Non-pigmented ciliary epithelial cell (primary cell): ENCODE measurements at places on chromosomes 5 and 9.

- no peak for DNase-seq
Observed at GRCh38 chr5:36878392-36879082, 2.0 kb downstream of the NIPBL start.

DNA sequence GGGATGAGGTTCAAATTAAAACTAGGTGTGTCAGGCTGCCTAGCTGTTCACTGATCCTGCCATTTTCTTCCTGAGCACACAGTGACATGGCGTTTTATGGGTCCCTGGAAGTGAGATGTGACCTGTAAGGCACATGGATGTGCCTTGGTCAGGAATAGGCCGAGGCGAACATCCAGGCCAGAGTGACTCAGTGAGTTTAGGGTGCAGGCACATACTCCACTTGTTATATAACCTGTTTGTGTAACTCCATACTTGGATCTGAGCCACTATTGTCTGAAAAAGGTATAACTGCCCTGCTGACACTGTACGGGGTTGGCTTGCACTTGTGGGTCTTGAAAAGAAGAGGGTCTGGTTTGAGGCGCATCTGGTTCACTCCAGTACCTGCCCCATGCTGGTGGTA lies 150.1 kb upstream of the ADAMTS16 start:
- no peak for DNase-seq

- DNase-seq, result no peak
Observed at GRCh38 chr9:79708541-79708940, 136.8 kb downstream of the TLE4 start.

- no peak for DNase-seq
Observed at GRCh38 chr5:3022665-3023064, 271.2 kb upstream of the IRX2 start.

- DNase-seq, result no peak
Observed at GRCh38 chr9:3243683-3244082, 282.1 kb downstream of the RFX3 start.

GRCh38 chr9:7729371-7730163 lies 70.0 kb downstream of the DMAC1 start:
- DNase-seq, result no peak

DNA sequence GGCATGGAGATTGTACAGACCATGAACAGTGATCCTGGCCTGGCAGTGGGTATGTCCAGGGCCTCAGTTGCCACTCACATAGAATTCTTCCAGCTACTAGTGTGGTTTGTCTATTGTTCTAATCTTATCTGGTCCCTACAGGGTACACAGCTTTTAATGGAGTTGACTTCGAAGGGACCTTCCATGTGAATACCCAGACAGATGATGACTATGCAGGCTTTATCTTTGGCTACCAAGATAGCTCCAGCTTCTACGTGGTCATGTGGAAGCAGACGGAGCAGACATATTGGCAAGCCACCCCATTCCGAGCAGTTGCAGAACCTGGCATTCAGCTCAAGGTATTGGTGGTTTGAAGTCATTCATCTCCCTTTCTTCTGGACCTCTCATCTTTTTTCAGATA lies 43.8 kb downstream of the THBS4 start:
- no peak for DNase-seq

DNA sequence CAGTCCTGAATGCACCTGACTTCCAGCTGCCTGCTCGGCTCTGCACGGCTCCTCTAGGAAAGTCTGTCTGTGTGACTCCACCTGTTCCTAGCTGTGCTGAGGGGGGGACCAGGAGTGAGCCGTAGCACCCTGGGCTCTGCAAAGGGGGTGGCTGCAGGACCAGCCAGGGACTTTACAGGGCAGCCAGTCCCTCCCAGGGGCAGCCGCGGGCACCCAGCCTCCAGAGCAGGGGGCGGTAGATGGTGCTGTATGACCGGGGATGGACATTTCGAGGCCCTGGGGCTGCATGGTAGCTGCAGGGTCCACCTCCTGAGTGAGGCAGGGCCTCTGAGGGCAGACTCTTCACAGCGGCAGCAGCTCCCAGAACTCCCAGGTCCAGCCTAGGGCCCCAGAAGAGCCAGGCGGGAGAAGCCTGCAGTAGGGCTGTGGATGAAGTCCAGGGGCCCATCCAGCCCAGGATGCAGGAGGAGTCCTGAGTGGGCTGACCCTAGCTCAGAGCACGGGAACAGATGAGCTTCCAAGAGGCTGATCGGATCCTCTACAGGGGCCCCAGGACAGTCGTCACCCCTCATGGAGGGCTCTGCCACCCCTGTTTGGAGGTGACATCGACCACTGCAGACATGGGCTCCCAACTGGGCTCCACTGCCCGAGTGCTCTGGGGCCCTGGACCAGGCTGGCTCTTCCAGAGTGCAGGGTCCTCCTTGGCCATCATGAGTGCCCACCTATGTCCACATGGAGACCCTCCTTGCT lies 105.4 kb downstream of the ZNF354C start:
- no peak for DNase-seq

DNA sequence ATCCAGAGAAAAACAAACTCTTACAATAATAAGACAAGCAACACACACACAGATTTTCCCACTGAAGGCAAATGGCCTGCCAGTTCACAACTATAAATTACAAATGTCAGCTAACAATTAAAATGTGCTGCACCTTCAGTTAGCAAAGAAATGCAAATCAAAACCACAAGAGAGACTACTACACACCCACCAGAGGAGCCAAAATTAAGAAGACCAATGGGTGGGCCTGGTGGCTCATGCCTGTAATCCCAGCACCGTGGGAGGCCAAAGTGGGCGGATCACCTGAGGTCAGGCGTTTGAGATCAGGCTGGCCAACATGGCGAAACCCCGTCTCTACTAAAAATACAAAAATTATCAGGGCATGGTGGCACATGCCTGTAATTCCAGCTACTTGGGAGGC lies 15.1 kb upstream of the IPPK start:
- no peak for DNase-seq

DNA sequence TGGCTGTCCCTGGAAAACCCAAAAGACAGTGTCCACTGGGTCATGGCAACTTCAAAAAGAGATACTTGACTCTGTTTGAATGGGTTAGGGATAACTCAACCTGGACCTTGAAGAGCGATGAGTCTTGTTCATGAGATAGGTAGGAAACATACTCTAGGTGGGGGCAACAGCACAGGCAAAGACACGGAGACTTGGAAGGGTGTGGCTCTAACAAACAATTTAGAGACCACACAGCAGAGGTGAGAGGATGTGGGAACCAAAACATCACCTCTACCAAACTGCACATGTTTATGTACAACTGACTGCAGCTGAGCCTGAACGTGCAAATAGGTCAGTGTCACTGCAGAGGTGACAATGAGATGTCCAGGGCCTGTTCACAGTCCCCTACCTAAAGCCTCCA lies 247.7 kb upstream of the ADRA1B start:
- no peak for DNase-seq

DNA sequence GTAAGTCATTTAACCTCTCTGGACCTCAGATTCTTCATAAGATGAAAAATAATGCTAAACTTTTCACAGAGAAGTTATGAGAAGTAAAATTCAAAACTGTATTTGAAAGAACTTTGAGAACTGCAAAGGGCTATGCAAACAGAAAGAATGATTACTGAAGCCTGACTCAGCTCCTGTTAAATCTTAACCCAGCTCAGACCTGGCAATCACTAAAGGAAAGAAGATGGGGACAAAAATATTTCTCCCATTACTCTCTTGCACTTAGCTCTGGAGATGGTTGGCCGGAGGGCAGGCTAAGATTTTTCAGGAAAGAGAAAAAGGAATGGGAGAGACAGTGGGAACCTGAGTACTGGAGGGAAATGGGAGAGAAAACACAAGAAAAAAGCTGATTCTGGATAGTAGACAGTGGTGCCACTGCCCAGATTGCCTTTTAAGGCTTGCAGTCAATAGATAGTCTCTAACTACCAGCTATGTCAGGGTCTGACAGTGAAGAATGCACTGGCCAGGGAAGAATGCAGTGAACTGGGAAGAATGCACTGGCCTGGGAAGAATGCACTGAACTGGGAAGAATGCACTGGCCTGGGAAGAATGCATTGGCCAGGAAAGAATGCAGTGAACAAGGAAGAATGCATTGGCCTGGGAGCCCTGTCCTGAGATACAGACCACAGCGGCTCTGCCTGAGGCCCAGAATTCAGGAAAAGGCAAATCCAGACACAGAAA lies 25.2 kb upstream of the CEMIP2 start:
- peak; percentile 44 for DNase-seq

DNA sequence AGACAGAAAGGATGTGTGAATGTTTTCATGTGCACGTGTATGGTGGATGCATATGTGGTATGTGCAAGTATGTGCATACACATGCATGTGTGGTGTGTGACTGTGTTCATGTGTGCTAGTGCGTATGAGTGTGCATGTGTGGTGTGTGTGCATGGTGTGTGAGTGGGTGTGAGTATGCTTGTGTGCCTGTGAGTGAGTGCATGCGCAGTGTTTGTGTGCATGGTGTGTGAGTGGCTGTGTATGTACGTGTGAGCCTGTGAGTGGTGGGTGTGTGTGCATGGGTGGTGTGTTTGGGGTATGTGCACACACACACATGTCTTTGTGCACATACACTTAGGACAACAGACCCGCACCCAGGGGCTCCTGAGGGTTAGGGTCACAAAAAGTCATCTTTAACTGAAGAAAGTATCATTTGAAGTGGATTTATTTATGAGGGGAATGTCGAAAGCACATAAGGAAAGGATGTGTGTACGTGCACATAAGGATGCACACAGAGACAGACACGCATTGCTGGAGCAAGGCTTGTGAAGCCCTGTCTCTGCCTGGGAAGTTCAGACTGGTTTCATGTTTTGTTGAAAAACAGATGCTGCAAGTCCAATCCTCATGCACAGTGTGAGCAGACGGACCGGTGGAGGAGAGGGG lies 237.0 kb downstream of the SYK start:
- DNase-seq, result no peak

DNA sequence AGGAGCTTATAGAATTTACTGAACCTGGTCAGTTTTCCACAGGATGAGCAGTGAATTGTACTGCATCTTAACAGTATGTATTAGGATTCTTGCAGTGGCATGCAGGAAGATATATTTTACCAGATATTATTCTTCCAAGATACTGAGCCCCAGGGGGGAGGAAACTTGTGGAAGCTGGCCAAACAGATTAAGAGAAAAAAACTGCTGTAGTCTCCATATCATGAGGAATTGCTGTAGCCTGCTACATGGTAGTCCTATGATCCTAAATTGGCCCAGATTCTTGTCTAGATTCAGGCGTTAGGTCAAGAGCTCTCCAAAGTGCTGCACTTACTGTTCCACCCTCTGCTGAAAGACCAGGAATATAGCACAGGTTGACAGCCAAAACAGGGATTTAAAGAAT lies 275.5 kb upstream of the TAS2R1 start:
- DNase-seq, result no peak

- DNase-seq, result no peak
Observed at GRCh38 chr9:105535920-105536668, 21.8 kb upstream of the FKTN start.

DNA sequence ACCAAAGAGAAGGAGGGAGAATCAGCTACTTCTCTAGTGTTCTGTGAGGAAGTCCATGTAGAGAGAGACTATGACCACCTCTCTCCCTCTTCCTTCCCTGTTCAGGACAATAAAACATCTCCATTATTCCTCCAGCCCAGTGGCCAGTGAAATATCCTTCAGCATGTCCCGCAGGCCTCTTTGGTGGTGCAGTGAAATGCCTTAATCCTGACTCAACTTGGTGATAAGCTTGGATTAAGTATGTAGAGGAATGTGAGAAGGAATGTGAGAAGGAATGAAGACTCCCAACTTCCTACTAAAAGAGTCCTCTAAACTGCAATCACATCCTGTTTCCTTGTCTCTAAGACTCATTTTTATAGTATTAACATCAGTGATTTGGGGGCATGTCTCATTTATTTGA lies 167.3 kb downstream of the TRPM3 start:
- DNase-seq, result peak; percentile 91

DNA sequence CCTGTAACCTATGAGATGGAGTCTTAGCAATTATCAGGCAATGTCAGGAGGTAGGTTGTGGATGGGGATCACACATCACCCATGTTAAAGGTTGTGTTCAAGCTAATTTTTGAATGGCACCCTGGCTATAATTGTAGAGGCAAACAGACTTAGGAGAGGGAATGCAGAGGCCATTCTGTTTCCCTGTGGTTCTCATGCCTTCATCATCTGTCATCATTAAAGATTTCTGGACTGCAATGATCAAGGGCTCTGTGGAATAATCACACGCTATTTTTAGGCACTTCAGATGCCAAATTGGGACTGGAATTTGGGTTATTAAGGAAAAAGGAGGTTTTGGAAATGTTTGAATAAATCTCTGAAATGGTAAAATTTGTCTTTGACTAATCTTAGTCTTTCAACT lies 1065.4 kb downstream of the TAF11L14 start:
- DNase-seq, result no peak

- DNase-seq, result no peak
Observed at GRCh38 chr9:91428436-91428835, 4.8 kb upstream of the NFIL3 start.

- DNase-seq, result no peak
Observed at GRCh38 chr5:141050622-141051520, at the start of gene PCDHB1. Gene PCDHB1, plus strand, starts transcription at chr5:141051374. Its CDS starts 97 bp downstream, at chr5:141051471.

GRCh38 chr9:90142580-90142979 lies 500.0 kb downstream of the DIRAS2 start:
- peak; percentile 10 for DNase-seq

DNA sequence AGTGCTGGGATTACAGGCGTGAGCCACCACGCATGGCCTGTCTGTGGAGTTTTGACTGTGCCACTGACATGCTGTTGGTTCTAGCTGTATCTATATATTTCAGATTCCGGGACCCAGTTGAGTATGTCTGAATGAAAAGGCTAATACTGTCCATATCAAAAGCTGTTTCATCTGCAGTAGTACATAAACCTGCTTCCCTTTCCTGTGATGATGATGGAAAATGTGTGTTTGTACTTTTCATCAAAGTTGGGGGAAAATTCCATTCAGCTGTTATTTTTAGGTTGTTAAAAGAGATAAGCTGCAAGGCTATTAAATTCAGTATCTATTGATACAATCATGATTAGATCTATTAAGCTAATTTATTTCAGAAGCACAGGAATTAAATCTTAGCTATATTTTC lies 237.6 kb upstream of the ADAMTSL1 start:
- DNase-seq, result no peak

GRCh38 chr5:24073107-24073506 lies 565.7 kb downstream of the PRDM9 start:
- no peak for DNase-seq

GRCh38 chr5:160491438-160491837 lies 69.8 kb downstream of the PTTG1 start:
- no peak for DNase-seq

DNA sequence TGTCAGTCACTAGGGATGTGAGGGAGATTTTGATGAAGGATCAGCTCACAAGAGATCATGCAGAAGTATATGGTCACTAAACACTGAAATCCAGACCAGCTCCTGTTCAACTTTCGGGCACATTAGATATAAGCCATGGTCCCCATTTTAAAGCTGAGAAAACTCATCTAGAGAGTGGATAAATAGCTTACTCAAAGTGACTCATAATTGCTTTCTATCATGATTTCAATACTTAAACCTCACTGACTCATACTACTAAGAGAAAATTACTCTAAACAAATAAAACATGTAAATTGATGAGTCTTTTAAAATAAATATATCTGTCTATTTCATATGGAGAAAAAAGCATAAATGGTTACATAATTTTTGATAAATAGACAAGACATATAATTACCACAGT lies 567.7 kb downstream of the TLR4 start:
- DNase-seq, result no peak
